Stimulated activated CD8-positive, alpha-beta memory T cell treated with anti-CD3 and anti-CD28 coated beads, Interleukin-7, amount 100 ng/mL, for 1 hour (primary cell): ENCODE measurements at places on chromosomes 11 and 22.

- no peak for DNase-seq
Measured at GRCh38 chr11:32905028-32905667, 12.5 kb downstream of the QSER1 start.

- no peak for DNase-seq
Measured at GRCh38 chr11:35162745-35163144, 23.8 kb downstream of the CD44 start.

DNA sequence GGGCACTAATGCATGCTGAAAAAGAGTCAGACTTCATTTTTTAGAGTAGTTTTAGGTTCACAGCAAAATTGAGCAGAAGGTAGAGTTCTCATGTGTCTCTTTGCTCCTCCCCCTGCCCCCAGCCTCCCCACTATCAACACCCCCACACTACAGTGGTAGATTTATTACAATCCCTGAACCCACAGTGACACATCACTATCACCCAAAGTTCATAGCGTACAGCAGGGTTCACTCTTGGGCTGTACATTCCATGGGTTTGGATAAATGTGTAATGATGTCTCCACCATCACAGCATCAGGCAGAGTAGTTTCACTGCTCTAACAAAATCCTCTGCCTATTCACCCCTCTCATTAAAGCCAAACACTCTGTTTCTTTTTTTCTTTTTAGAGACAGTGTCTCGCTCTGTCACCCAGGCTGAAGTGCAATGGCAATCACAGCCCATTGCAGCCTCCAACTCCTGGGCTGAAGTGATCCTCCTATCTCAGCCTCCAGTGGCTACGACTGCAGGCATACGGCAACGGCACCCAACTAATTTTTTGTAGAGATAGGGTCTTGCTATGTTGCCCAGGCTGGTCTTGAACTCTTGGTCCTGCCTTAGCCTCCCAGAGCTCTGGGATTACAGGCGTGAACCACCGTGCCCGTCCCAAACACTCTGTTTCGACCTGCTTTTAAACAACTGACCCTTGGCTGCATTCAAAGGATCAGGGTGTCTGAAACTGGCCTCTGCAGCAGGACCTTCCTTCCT is 4.1 kb downstream of the BEST1 start:
- DNase-seq, result no peak

DNA sequence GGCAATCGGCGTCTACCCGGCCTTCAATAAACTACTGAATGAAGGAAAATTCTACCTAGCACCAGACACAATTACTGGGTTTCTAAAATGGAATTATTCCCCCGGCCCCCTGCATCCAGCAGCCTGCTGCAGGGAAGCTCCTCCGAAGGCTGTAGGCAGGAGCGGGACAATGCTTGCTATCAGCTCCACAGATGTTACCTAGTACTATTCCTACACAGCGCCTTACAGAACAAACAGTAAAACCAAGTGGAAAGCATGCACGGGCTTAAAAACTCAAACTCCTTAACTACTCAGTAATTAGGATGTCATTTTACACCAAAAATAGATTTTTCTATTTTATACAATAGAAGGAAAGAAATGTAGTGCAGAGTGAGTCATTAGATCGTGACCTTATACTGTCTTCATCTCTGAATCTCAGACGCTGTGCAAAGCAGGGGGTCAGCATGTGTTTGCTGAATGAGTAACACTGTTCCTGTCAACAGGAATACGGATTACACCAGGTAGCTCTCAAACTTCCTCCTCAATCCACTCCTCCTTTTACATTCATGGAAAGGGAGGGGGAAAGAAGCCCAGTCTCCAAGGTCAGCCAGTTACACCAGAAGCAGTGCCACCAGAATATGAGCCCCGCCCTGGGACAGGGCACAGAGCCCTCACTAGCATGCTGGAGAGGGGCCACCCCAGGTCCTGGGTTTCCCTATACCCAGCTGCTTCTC is 74.9 kb downstream of the PACSIN2 start:
- no peak for DNase-seq

DNA sequence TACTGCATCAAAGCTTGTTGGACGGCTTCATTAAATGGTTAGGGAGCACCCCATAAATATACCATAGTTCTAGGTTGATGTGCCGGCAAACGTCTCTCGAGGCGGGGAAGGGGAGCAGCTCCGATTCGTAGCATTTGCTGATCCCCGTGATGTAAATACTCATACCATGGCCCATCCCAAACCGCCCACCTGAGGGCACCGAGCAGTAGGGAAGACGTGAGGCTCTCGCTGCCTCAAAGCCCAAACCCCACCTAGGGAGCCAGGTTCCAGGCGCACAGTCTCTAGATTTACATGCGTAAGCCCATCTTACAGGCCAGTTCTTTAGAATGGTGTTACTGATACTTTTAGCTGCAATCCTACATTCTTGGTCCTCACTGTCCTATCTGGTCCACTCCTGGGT is 124.0 kb downstream of the FEZ1 start:
- no peak for DNase-seq

DNA sequence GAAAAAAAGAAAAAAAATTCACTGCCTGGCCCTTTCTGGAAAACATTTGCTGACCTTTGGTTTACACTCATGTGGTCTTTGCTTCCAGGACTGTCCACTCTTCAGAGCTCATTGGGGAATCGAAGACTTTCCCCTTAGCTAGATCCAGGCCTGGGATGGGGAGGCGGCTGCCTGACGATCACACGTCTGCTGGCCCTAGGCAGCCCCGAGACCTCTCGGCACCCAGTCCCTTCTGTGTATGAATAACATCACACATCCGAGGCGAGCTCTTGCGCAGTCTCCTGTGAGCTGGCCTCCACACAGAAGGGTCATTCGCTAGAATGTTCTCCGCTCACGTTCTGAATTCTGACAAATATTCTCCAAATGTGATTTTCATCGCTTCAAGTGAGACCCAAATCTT is 25.7 kb upstream of the GAL start:
- DNase-seq, result no peak

- no peak for DNase-seq
Measured at GRCh38 chr22:47818496-47818895, 1056.0 kb downstream of the TBC1D22A start.

GRCh38 chr11:35334385-35335090 is 84.8 kb downstream of the SLC1A2 start:
- DNase-seq, result no peak

DNA sequence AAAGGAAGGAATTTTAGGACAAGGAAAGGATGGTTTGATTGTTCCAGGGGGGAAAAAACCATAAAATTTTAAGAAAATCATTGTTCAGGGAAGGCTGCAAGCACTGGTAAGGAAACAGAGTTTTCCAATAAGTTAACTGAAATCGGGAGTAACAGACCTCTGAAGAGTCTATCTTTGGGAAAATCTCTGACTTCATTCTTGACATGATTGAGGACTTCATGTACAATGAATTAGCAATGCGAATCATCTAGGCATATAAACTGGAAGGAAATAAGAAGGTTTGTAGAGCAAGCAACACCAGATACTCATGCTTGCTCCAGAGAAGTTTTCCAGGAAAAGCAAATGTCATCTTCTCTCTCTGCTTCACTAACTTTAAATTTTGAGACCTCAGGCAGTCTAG is 18.5 kb downstream of the APLP2 start:
- DNase-seq, result no peak

DNA sequence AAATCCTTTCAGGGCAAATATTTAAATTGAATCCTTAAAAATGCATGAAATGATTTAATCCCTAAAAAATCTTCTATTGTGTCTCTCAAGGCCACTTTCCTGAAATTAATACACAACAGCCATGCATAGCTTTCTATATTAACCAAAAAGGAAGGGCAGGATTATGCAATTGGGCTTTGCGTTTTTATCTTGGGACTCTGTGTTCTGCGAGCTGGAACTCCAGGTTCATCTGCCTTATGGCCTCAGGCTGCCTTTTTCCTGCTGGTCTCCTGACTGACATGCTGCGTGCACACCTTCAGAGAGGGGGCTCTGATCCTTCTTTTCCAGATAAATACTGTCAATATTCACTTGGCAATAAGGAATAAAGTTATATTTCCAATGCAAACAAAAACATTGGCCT is 141.7 kb upstream of the GRIA4 start:
- no peak for DNase-seq

DNA sequence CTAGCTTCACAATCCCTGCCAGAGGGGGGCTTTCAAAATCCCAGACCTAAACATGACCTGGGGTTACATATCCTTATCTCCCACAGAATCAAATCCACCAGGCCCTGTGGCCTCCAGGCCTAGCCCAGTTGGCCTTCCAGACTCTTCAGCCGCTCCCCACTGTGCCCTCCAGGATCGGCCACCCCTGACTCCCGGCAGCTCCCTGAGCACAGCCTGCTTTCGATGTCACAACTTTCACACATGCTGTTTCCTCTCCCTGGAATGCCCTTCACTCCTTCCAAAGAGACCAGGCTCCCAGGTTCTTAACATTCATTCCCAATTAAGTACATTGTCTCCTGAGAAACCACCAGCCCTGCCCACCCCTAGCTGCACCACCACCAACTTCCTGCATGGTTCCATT is 62.7 kb downstream of the CSNK2A3 start:
- no peak for DNase-seq
